AML-193 (cell line): ENCODE measurements at places on chromosomes 3 and 15.

DNA sequence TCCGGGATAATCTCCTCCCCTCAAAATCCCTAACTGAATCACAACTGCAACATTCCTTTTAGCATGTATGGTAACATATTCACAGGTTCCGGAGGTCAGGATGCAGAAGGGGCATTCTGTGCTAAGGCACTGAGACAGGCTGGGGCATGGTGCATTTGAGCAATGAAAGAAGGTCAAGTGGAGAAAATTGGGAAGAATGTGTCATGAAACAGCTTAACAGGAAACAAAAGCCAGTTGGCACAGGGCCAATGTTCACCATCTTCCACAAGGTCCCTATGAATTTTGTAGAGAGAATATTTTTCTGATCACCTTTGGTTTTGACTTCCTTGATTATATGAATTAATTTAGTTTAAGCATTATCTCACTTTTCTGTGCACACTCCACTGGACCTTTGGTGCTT lies 587.7 kb upstream of the NR2F2 start:
- no peak for DNase-seq

DNA sequence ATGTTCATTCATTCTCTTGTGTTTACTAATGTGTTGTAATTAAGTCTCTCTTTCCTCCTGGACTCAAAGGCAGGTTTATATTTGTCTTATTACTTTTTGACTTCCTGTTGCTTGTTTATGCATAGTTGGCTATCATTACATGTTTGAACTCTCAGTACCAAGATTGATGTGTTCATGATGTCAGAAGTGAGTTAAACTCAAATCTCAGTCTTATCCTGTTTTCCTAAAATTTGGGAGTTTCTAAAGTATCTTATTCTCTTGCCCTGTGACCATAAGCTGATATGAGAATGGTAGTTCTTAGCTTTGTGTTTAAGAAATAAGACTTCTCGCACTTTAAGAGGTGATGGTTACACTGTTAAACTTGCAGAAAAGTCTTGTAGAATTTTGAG lies 5.2 kb downstream of the GLCE start:
- DNase-seq: no peak

DNA sequence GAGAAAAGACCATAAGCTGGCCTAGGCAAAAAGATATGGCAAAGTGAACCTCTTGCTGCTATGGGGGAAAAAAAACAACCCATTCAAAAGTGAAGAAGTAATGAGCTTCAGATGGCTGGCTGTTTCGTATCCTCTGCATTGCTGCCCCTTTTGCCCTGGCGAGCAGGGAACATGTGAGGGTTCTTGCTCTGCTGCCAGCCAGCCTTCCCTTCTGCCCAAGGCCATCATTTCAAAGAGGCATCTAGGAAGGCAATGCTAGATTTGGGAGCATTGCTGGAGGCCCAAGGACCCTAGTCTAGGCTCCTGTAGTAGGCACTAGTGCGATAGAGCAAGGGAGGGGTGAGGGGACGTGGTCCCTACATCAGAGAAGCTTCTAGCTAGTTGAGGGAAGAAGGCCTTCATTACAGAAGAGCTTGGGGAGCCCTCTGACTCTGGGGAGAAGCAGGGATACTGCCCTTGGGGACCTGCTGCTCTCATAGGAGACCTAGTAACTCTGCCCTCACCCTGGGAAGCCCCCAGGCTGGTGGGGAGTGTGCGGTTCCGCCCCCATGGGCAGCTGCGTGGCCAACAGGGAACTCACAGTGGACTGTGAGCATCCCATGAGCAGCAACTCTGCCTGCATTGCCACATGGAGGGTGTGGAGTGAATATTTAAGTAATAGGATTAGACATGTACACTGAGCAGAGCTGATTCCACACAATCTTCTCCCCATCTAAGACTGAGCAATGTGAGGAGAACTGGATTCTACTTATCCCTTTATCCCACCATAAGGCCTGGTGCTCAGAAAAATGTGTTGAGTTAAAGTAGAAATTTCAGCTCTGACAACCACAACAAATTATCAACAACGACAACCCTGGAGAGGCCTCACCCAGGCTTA lies 21.3 kb downstream of the ITGA11 start:
- no peak for DNase-seq

DNA sequence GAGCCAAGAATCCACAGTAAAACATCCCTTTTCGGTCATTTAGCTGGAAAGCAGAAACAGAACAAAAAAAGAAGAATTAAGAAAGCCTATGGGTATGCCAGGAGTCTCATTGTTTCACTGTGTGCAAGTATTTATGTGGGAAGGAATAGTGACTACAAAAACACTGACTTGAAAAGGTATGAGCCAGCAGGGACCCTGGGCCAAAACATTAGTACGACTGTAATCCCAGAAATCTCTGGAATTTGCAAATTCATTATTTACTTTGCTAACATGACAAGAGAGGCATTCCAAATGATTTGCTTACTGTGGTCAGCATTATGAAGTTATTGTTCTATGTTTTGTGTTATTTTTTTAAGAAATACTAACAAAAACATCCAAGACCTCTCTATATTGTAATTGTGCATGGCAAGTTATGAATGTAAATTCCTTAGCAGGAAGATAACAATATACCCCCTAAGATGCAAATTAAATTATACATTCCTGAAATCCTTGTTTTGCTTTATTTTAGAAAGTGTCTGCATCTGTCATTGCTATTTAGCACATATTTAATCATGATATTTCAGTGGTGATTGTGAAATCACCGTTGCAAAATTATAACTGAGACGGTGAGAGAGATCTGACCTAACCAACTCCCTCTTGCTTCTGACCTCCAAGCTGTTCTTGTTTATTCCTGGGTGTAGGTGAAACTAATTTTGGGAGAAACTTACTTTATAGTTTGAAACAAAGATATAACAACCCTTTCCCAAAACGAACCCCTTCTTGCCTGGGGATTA lies 299.2 kb downstream of the ZPLD1 start:
- no peak for DNase-seq

DNA sequence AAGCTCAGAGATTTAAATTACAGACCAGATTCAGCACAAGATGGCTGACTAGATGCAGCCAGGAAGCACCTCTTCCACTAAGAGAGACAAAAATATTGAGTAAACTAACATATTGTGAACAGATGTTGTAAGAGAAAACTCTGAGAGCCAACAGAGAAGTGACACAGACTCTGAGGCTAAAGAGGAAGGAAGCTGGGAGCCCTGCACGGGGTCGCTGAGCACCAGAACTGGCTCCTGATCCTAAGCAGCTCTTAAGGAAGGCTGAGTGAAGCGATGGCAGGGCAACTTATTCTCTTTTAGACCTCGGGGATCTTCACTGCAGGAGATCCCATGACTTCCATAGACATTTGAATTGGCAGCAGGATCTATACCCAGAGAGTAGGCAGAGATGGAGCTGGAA lies 578.0 kb upstream of the GRM7 start:
- no peak for DNase-seq

DNA sequence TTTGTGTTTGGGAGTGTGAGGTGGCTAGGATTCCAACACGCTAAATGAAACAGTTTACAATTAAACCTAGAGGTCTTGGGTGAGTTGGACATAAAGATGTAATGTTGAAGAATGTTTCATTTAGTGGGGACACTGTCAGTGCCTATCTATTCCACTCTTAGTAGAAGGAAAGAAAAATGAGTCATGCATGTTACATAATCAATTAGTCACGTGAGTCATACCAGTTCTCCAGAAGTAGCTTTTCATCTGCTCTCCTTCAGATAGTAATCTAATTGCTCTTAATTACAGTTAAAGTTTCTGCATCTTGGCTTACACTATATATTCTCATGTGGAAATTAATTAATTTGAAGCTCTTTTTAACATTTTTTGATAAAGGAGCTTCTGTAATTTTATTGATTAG lies 115.7 kb upstream of the P2RY1 start:
- peak; percentile 87 for DNase-seq
